NCI-H187 (cell line): ENCODE measurements at places on chromosomes 6 and 20.

- no peak for DNase-seq
Observed at GRCh38 chr6:32113386-32114352, 4.5 kb upstream of the TNXB start.

GRCh38 chr6:17472653-17473183, 79.3 kb downstream of the CAP2 start:
- DNase-seq, result no peak

DNA sequence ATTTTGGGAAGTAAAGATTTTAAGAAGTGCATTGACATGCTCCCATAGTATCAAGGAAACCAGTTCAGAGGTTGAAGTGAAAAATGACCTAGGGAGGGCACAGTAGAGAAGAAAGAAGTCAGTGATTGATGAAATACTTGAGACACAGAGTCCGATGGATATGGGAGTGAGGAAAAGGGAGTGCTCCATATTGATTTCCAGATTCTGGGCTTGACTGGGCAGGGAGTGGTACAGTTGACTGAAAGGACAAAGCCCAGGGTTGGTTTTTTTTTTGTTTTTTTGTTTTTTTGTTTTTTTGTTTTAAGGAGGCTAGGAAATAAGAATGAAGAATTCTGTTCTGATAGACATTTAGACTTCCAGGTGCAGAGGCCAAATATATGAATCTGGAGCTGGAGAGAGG, 86.7 kb upstream of the RIN2 start:
- DNase-seq, result no peak

- DNase-seq, result no peak
Observed at GRCh38 chr6:112396221-112396620, 49.1 kb downstream of the RFPL4B start.

DNA sequence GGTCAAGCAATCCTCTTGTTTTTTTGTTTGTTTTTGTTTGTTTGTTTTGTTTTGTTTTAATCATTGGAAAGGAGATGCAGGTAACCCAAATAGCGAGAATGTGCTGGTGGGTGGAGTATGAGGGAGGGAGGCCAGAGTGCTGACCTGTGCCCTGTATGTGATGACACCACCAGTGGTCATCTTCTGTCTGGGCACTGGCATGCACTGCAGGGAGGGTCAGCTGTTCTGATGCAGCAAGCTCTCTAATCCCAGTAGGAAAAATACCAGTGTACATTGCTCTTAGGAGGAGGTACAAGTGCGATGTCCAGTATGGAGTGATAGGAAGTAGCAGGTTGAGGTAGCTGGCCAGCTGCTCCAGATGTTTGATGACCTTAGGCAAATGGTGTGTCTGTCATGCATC, 2.9 kb upstream of the CST1 start:
- DNase-seq, result no peak

GRCh38 chr6:135314543-135314942, 133.4 kb downstream of the MYB start:
- DNase-seq, result no peak

- no peak for DNase-seq
Observed at GRCh38 chr20:50991076-50991475, 31.8 kb downstream of the KCNG1 start.

DNA sequence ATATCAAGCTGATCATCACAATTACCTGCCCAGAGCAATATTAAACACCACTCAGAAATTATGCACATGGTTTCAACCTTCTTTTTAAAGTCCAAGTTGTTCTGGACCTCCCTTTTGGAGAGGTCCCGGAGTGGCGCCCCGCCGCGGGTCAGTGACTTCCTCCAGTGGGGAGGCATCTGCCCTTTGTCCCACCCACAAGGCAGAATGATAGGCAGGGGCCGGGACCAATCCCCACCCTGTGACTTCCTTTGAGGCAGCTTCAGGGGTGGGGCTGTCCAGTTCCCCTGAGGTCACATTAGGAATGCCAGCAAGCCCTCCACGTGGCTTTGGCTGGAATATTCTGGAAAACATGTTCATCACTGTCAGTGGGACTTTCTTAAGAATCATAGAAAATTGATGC, 207.0 kb downstream of the ANKRD60 start:
- no peak for DNase-seq
